GM20000 (cell line): ENCODE measurements at places on chromosomes 6 and 20.

- DNase-seq: no peak
These were observed 191.5 kb upstream of the BMP2 start for GRCh38 chr20:6575912-6576401.

GRCh38 chr20:7608250-7608649, 332.0 kb downstream of the HAO1 start:
- DNase-seq: no peak

GRCh38 chr6:52496631-52497030, 76.5 kb downstream of the EFHC1 start:
- no peak for DNase-seq

DNA sequence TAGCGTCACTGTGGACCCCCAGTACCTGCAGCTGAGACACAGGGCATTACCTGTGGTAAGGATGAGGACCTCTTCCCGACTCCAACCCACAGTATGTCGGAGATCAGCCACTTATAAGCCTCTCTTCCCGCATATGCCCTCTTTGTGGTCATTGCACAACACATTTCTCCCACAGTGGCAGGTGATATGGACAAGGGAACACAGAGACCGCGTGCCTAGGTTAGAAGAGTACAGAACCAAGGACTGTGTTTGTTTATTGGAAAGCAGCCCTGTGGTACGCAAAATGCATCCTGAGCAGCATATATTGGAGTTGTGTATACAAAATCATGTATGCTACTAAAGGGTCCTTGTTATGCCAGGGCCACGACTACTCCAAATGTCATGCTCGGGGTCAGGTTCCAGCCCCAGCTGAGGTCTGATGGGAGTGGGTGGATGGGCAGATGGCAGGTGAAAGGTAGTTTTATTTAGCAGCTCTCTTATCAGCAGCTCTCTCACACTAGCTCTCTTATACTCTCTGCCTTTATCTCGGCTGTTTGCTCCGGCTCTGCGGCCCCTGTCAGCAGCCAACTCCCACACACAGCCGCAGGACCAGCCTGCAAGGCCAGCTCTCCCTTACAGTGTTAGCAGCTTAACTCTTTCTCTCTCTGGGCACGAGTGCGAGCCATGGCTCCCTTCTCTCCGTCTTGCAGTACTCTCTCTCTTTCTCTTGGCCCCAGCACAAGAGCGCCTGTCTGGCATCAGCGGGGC, 569.0 kb downstream of the KIF16B start:
- no peak for DNase-seq

- no peak for DNase-seq
These were observed 28.3 kb upstream of the SMIM29 start for GRCh38 chr6:34276881-34277762.

- no peak for DNase-seq
These were observed 54.1 kb downstream of the CTCFL start for GRCh38 chr20:57470666-57471495.

DNA sequence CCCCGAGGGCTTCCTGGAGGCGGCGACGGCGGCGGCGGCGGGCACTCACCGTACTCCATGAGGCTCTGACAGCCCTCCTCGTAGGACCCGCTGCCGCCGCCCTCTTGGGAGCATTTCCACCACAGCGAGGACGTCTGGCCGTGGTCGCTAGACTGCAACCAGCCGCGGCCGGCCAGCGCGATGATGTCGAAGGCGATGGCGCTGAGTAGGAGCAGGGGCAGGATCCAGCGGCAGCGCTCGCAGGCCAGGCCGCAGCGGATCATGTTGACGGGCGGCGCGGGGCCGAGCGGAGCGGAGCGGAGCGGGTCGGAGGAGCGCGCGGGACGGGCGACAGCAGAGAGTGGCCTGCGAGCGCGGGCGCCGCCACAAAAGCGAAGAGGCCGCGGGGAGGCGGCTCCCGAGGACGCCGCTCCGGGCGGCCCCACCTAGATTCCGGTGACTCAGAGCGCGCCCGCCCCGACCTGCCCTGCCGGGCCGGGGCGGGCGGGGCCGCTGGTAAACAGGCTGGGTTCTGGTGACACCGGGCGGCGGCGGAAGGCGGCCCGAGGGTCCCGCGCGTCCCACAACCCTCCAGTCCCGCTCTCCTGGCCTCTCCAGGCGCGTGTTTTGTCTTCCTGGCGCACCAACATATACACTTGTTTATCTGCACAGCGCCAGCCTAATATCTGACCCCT, at the start of gene PERP:
Gene PERP (minus strand): TSS at position 342 of the 674 bp plus-strand sequence. CDS start 79 bp downstream, at position 263.
- peak; percentile 81 for DNase-seq
